ENCODE measurements at places on chromosomes 3 and 15. TPM values are rescaled to one million over a fixed set of nuclear protein-coding genes. Genes with fewer than 3 reads are reported as not detected.

Gene MESP2
- 1.3 TPM for total RNA-seq

Gene MFN1
- 69.6 TPM for total RNA-seq

- H3K27me3 ChIP-seq = no peaks in the 10 kb centered on the region
- peaks cover 43% of the 10 kb centered on the region for H3K36me3 ChIP-seq
- H3K4me3 ChIP-seq = no peak overlapping the region
- peak overlapping the region; percentile 9 for H3K27ac ChIP-seq
- DNase-seq = no peak
- peaks cover 77% of the 10 kb centered on the region for H3K4me1 ChIP-seq
These were observed 132.2 kb downstream of the FNDC3B start for GRCh38 chr3:172171396-172172075.

GRCh38 chr15:48851956-48852355 lies 26.0 kb upstream of the EID1 start:
- no peak for DNase-seq
- no peak overlapping the region for H3K4me3 ChIP-seq
- no peaks in the 10 kb centered on the region for H3K36me3 ChIP-seq
- H3K27ac ChIP-seq = no peak overlapping the region

Data from PC-9 (cell line).